GM12892 (cell line): ENCODE measurements at places on chromosomes 2 and 18.

DNA sequence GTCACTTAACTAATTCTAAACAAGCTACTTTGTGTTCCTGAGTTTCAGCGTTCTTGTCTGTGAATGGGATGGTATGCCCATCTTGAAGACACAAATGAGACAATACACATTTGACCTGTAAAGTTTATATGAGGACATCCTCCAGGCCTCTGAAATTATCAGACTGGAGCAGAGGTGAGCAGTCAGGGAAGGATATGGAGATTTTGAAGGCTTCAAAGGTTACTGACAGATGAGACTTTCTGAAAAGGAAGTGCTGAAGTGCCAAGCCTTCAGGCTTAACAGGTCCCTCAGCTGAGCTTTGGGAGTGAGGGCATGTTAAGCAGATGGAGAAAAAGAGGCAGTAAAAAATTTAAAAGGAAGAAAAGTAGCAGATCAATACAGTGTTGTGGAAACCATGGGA lies 110.9 kb upstream of the FOSL2 start:
- DNase-seq: no peak

DNA sequence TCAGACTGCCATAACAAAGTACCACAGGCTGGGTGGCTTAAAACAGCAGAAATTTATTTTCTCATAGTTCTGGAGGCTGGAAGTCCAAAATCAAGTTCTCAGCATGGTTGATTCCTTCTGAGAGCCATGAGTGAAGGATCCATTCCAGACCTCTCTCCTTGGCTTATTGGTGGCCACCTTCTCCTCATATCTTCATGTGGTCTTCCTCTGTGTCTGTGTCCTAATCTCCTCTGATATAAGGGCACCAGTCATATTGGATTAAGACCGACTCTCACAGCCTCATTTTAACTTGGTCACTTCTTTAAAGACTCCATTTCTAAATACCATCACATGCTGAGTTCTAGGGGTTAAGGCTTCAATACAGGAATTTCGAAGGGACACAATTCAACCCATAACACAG lies 65.1 kb downstream of the CFAP221 start:
- DNase-seq: no peak

GRCh38 chr2:176066645-176067588 lies 16.8 kb downstream of the EVX2 start:
- no peak for DNase-seq

DNA sequence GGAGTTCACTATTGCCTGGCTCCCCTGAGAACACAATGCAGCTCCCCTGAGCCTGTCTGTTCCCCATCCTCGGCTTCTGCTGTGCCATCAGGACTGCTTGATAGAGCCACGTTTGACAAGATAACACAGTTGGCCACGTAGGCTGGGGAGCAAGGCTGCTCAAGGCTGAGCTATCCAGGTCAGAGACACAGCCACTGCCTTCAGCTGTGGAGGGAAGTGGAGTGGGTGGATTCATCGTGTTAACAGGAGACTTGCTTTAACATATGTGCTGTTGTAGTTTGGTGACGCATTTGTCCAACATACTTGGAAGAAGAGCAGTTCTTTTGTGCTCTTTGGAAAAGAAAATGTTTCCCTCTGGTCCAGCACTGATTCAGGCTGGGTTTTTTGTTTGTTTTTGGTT lies 68.8 kb downstream of the WDSUB1 start:
- DNase-seq: no peak

DNA sequence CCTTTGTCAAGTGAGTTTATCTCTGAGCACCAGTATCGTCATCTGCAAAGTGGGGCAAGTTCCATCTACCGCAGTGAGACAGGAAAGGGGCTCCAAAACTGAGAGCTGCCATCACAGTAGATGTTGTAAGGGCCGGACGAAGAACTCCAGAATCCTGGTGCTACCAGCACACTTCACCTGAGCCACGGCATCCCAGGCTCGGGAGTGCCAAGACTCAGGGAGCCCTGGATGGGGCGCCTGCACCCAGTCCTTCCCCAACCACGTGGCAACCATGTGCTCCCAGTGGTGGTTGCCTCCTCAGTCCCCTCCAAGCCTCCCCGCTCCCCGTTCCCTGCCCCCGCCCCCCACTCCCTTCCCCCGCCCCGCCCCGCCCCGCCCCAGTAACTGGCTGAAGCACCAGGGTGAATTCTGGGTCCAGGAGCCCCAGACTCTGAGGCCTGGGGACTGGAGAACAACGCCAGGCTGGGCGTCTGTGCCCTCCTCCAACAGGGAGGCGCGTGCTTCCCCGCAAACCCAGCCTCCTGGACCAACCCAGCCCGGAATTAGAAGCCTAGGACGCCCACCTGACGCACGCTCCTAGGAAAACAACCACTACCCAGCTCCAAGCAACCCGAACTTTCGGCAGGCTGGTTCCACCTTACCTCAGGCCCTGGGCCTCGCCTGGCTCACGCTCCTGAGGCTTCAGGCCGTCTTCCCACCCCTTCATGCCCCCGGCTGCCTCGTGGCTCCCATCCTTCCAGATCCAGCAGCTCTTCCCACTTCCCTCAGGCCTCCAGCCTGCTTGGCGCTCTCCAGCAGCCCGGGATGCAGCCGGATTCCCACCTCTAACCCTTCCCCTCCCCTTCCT lies 67.6 kb downstream of the LAMA3 start:
- DNase-seq: no peak

GRCh38 chr2:133247631-133248030 lies 320.6 kb downstream of the NCKAP5 start:
- DNase-seq: no peak

DNA sequence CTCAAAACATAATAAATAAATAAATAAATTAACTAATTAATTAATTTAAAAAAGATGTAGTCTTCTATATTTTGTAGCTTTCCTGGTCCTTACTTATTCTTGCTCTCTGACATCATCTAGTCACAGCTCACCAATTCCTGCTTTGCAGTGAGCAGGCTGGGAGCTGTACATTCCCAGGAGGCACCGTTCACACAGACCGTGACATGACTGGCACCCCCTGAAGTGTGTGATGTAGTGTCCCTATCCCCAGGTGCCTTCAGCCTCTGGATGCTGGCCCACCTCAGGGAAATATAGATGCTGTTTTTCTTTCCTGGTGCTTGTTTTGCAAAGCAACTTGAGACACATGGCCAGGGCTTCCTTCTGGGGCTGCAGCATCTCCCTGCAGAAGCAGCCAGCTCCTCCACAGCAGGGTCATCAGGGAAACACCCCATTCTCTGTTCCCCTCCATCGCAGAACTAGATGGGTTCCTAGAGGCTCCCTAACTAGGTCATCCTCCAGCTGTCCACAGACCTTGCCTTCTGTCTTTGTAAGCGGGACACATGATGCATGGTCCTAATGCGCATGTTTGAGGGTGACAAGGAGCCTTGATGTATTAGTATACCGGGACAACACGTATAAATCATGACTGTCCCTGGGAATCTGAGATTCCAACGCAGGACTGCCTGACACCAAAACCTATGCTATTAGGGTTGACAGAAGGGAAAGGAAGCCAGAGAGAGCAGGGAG lies 76.4 kb downstream of the RHOB start:
- DNase-seq: no peak

DNA sequence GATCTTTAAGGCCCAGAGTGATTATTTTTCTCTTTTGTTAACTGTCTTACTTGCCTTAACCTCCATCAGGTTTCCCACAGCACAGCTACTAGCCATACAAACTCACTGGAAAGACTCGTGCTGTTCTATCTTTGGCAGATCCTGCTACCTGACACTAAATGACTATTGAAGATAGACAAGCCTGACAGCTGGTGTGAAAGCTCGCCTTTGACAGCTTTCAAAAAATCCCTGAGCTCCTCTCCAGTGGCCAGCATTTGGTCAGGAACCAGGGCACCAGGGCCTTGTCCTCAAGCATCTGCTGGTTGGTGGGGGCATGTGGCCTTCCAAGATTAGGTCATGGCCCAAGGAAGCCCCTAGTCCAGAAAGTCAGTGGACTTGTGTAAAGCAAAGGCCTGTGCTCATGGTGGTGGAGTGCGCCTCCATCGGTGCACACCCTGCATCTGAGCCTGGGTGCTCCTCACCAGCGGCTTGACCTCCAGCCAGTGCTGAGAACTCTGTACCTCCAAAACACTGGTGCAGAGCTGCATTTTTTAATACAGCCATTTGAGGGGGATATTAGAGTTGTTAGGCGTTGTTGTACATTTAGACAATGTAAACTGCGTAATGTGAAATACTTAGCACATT lies 158.5 kb downstream of the NCK2 start:
- DNase-seq: no peak

- DNase-seq: no peak
Measured at GRCh38 chr18:12093520-12094257, at the start of gene ANKRD62. Gene ANKRD62, plus strand, starts transcription at chr18:12093843. Its CDS starts 175 bp downstream, at chr18:12094018.

- DNase-seq: no peak
Measured at GRCh38 chr2:227406177-227407031, 18.7 kb upstream of the SCYGR1 start.

- no peak for DNase-seq
Measured at GRCh38 chr2:63856303-63856603, 14.6 kb downstream of the UGP2 start.

DNA sequence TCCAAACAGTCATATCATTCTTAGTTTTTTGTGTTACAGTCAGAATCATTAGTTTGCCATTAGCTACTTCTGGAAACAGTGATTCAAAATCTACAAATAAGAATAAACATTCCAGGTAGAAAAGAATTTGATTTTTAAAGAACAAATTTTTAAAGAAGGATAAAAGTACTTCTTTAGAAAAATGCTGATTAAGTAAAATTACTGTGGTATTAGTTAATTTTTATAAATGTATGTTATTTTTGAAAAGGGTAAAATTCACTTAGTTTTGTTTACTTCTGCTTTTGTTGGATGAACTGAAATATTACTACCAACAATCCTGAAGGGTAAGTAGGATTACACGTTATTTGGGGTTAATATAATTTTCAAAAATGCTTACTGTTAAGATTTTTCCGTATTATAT lies 11.8 kb downstream of the MMADHC start:
- DNase-seq: no peak

DNA sequence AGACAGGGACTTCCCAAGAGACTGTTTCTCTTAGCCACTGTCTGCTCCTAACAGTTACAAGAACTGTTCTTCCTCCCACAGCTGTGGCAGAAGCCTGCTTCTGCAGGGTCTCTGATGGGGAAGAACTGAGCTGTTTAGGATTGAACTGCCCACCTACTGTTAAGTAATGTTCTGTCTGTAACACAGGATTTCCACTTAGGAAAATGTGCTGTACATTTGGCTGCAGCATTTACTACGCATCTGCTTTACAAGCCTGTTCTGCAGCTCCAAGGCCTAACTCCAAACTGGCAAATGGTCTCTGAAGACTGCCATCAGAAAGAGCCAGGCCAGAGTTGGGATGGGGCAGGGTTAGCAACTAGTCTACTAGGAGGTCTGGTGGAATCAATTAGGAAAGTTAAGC lies 87.8 kb upstream of the UPP2 start:
- no peak for DNase-seq
